NK-92 treated with Interleukin-12 subunit alpha and Interleukin-12 subunit beta, amount 100 ng/mL, for 24 hours (cell line): ENCODE measurements at places on chromosomes 11 and 22.

DNA sequence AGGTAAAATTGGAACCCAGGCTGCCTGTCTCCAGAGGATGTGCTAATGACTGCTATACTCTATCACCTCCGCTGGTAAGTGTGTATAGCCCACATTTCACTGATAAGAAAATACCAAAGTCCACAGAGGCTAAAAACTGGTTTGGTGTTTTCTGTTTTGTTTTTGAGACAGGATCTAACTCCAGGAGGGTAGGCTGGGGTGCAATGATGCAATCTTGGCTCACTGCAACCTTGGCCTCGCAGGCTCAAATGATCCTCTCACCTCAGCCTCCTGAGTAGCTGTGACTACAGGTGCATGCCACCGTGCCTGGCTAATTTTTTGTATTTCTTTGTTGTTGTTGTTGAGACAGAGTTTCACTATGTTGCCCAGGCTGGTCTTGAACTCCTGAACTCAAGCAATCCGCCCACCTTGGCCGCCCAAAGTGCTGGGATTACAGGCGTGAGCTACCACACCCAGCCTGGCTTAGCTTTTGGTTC lies 409.8 kb downstream of the LARGE1 start:
- DNase-seq, result no peak

DNA sequence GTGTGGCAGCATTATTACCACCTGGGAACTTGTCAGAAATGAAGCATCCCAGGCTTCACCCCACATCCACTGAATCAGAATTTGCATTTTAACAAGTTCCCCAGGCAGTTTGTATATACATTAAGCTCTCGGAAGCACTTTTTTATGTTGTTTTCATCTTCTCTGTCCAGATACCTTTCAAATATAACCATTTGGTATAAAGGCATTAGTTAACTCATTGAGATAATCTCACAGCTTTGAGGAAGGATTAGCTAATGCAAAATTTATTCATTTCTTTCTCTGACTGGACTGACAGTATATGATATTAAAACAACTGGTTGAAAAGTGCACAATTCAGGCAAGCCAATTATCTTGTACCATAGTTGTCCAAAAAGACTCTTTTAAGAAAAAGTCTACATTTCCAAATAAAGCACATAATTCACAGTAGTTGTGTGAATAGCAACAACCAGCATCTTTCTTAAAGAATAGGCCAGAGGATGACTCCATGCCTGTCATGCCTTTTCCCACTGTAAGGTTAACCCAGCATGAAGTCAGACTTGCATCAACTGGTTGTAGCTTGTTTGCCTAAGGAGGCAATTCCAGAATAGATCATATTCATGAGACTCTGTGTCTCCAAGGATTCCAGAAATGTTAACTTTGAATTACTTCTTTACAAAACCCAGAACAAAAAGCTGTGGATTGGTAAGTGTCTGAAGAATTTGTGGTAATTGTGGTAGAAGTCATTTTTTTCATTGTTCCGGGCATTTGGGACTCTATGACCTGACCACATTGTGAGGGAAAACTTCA lies 254.3 kb upstream of the SESN3 start:
- DNase-seq, result no peak

DNA sequence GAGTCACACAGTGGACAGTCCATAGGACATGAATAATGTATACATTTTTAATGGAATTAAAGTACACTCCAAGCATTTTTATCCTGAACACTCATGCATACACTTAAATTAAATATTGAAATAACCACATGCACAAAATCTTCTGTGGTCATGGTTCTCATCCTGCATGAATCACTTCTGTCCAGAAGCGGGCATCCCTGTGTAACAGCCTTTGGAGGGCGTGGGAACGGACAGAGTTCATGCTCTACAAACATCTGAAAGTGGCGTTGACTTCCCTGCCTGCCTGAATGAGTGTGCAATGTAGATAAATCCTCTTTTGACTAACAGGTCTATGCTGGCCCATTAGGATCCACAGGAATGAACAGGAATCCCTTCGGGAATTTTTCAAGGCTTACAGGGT lies 780.2 kb downstream of the BRD1 start:
- DNase-seq, result no peak

GRCh38 chr22:39718206-39718605 lies 147.7 kb downstream of the CACNA1I start:
- DNase-seq, result no peak

DNA sequence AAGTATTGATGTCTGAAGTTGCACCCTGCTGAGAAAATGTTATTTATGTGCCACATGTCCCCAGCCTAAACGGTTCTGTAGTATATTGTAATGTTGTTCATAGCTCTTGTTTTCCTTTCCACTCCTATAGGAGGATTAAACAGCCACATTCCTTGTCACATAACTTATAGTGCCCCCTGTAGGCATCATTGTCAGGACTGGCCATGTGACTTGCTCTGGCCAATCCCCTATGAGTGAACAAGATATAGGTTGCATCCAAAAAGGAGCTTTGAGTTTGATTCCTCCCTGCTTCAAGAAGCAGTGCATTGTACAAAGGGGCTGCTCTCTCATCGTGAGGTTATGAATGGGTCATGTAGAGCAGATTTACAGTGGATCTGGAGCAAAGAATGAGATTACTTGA lies 717.6 kb upstream of the ANO5 start:
- no peak for DNase-seq

DNA sequence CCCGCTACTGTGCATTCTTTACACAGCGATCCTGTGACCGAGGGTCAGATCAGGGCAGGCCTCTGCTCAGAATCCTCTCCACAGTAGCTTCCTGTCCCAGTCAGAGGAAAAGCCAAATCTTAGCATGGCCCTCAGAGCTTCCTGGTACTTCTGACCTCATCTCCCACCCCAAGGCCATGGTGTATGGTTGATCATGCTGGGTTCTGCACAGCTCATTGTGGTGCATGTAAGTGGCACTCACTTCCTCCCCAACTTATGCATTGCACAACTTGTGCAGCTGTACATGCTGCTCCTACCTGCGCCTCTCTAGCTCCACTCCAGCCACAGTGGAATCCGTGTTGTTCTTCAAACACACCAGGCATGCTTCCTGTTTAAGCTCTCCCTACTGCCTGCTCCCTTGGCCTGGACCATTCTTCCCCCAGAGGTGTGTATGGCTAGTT lies 20.3 kb downstream of the BMAL1 start:
- DNase-seq, result peak; percentile 65

DNA sequence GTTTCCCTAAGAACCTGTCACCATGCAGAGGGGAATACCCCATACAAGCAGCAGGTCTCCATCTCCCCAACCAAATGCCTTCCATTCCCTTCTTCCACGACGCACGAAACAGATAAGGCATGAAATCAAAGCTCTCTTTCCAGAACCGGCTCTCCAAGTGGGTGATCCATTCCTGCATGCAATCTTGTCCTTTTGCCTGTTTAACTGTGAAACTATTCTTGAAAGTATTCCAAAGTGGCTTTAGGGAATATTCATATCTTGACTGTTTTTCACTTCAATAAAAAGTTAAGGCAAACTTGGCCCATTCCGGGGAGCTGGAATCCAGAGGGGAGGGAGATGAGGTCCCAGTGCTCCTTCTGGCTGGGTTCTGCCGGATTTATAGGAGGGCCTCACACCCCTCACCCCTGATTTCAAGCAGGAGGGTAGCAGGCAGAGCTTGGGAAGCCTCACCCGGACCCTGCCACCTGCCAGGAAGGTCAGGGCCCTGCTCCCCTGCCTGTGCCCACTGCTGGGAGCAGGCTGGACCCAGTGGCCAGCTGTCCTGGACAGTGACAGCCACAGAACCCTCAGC lies 60.9 kb downstream of the SCGB1A1 start:
- no peak for DNase-seq

DNA sequence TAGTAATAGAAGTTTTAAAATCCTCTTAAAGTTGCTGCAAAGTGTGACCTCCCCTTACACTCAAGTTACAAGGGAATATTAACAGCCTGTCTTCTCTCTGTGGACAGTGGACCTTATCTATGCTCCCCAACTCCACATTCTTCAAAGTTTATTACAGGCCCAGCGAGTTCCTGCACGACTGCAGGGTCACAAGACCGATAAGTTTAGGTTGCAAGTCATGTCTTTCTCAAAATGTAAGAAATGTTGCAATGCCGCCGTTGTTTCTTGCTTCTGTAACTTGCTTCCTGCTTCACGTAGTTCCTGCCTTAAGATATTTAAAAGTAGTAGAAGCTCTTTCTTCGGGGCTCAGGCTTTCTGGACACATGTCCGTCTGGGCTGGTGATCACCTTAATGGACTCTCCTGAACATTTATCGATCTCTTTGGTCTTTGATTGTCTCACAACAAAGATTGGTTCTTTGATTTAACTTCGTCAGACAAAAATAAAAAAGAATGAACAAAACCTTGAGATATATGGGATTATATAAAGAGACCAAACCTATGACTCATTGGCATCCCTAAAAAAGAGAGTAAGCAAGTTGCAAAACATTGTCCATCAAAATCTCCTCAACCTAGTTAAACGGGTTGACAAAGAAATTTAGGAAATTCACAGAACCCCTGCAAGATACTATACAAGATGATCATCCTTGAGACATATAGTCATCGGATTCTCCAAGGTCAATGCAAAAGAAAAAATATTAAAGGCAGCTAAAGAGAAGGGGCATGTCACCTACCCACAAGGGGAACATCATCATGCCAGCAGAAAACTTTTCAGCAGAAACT lies 45.4 kb upstream of the GLYAT start:
- DNase-seq, result no peak

DNA sequence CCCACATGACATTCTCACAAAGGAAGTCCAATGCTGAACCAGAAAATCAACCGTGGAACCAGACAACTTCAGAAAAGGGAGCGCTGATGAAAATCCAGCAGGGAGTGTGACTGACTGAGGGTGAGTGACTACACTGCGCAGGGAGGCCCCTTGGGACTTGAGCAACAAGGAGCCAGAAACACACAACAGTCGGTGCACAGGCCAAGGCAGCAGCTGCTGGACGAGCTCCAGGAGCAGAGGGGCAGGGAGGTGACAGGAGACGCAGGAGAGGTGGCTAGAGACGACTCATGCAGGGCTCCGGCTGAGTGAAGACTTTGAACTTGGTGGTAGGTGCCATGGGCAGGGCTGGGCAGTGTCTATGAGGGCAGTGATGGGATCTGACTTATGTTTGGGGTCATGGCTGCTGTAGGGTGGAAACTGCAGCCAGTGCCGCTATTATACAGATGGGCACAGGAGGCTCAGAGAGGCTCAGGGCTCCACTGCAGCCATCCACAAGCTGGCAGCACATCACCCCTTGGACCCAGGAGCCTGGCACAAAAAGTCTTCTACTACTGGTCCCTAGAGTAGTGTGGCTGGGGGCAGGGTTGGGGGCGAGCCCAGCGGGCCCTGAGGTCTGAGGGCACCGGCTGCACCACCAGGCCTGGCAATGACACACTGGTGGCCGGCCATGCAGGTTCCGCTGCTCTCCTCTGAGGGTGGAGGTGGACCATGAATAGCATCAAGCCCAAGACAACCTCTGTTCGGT lies 10.3 kb upstream of the FADD start:
- DNase-seq, result no peak

DNA sequence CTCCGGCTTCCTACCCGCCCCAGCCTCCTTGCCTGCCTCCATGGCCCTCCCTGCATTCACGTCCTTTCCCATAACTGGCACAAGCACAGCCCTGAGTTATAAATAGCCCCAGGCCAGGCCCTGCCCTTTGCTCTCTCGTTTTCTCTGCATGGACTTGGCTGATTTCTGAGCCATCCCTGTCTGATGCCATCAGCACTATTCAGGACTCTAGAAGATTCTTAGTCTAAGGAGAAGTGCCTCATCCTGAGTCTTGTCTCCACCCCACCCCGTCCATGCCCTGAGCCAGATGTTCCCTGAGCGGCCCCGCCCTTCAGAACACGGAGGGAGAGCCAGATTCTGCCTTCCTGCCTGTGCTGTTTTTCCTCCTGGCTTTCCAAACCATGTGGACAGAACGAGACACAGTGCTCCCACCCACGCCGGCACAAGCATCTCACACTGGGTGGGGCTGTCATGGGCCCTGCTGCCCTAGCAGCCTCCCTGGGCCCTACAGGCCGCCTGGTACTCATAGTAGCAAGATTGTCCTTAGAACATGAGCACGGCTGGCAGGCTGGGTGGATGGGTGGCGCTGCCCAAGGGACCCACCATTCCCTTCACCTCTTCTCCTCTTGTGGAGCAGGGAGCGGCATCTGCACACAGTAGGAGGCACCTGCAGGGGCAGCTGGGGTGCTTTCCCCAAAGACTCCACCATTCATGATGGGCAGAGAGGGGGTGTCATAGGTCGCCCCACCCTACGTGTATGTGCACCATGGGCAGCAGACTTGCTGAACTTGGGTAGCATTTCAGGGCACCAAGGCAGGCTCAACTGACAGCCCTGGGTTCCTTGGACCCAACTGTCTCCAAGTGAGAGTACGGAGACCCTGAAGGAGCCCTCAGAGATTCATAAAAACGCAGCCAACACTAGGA lies 76.9 kb downstream of the BCR start:
- DNase-seq, result no peak

- DNase-seq, result no peak
Observed at GRCh38 chr11:360326-361280, 8.7 kb upstream of the B4GALNT4 start.

GRCh38 chr11:58059007-58059350 lies 28.2 kb downstream of the OR6Q1 start:
- DNase-seq, result no peak

- no peak for DNase-seq
Observed at GRCh38 chr11:60634126-60634525, 65.3 kb upstream of the MS4A8 start.

DNA sequence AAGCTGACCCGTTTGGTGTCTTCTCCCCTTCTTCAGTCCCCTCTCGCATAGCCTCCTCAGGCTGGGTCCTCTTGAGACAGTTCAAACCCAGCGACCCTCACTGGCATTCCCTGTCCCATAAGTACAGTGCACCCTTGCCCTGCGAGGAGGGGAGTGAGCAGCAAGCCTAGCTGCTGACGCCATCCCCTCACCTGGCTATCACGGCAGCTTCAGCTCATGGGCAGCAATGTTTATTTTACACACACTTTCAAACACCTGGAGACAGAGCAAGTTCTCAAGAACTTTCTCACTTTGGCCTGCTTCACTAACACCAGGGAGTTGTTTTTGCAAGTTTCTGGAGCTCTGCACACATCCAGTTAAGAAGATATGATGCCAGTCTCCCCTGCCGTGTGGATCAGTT lies 189.6 kb upstream of the E2F8 start:
- no peak for DNase-seq

DNA sequence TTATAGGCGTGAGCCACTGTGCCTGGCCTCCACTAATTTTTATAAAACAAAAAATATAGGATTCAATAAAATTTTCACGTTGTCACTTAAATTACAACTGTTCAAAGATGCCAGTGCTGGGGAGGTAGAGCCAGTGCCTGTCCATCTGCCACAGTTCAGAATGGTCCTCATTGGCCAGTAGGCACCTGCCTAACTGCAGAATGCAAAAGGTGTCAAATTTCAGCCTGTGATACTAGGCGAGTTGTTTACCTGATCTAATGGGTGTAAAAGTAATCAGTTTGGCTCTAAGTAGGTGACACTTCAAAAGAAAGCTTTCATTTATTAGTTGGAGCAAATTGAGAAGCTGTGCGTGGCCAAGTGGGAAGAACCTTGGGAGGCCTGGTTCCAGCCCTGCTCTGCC lies 2.4 kb downstream of the SMARCB1 start:
- no peak for DNase-seq
